Caco-2 (cell line): ENCODE measurements at places on chromosomes 12 and 14. TPM values are rescaled to one million over a fixed set of nuclear protein-coding genes. Genes with fewer than 3 reads are reported as not detected.

DNA sequence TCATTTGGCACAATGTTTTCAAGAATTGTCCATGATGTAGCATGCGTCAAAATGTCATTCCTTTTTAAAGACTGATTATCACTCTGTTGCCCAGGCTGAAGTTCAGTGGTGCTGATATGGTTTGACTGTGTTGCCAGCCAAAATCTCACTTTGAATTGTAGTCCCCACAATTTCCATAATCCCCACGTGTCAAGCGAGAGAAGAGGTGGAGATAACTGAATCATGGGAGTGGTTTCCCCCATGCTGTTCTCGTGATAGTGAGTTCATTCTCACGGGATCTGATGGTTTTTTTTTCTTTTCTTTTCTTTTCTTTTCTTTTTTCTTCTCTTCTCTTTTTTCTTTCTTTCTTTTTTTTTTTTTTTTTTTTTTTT is 21.8 kb upstream of the LRRK2 start:
- H3K4me3 ChIP-seq: no peak overlapping the region
- H3K27ac ChIP-seq: no peak overlapping the region
- no peaks in the 10 kb centered on the region for H3K27me3 ChIP-seq
- no peaks in the 10 kb centered on the region for H3K4me1 ChIP-seq

- no peak for DNase-seq
- 0 out of 2 replicates have a peak, but pooled peaks cover 4% of the 10 kb centered on the region for H3K4me1 ChIP-seq
- peak overlapping the region; percentile 75 for H3K4me3 ChIP-seq
Measured at GRCh38 chr14:23284654-23285529, 1.0 kb downstream of the HOMEZ start.

DNA sequence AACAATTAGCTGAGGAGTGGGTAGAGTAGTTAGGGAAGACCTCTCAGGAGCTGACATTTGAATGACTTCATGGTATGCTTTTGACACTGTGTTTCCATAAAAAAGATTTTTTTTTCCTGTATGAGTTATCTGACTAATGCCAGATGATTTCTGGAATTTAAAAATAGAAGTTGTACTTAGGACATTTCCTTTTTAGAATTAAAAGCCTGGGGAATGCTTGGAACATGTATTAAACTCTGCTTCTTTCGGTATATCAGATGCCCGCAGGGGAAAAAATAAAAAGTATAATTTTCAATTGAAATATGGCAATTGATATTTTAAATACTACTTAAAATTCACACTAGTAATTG is 41.1 kb downstream of the BRMS1L start:
- H3K27me3 ChIP-seq: no peaks in the 10 kb centered on the region
- no peak for DNase-seq
- no peaks in the 10 kb centered on the region for H3K36me3 ChIP-seq

Gene DAO
- not detected in 2 replicates for total RNA-seq

DNA sequence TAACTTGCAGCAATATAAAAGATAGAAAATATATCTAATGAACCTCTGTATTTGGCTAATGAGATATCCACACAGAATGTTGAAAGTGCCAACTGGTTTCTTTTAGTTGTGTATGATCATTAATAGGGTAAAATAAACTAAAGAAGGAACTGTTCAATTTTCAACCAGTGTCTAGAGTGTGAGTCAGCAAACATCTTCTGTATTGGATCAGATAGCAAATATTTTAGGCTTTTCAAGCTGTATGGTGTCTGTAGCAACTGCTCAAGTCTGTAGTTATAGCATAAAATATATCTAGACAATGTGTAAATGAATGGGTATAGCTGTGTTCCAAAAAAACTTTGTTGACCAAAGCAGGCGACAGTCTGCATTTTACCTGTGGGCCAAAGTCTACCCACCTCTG is 23.5 kb upstream of the NOVA1 start:
- H3K27me3 ChIP-seq: no peaks in the 10 kb centered on the region
- no peak overlapping the region for H3K4me3 ChIP-seq
- H3K36me3 ChIP-seq: no peaks in the 10 kb centered on the region
- no peak overlapping the region for H3K27ac ChIP-seq
- no peaks in the 10 kb centered on the region for H3K4me1 ChIP-seq
- no peak for DNase-seq

GRCh38 chr14:41532255-41532654 is 74.4 kb upstream of the LRFN5 start:
- no peaks in the 10 kb centered on the region for H3K27me3 ChIP-seq
- H3K4me1 ChIP-seq: no peaks in the 10 kb centered on the region
- no peak overlapping the region for H3K4me3 ChIP-seq
- H3K36me3 ChIP-seq: no peaks in the 10 kb centered on the region
- no peak for DNase-seq
